ENCODE measurements at places on chromosomes 7 and 10.

DNA sequence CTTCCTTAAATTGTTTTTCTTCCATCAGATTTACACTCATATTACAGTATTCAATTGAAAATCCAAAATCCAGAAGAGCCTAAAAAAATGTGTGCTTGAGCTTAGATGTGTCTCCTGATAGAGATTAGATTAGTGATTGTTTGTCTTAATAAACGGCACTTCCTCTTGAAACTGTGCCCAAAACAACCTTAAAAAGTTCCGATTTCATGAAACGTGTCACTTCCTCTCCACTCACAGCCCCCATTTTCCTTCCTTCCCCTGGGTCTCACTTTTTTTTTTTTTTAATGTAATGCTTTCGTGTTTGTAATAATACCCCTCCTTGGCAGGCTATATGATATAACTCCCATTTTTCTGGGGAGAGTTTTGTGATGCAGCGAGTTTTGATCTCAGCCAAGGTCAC, 114.8 kb upstream of the ADO start:
- no peak for DNase-seq

GRCh38 chr10:132690401-132690800, 95.5 kb downstream of the NKX6-2 start:
- no peak for DNase-seq

- no peak for DNase-seq
Observed at GRCh38 chr7:107660381-107661080, at the start of gene SLC26A4. TSS of gene SLC26A4 (plus strand) at chr7:107660828. CDS start at chr7:107661642, 814 bp downstream.

DNA sequence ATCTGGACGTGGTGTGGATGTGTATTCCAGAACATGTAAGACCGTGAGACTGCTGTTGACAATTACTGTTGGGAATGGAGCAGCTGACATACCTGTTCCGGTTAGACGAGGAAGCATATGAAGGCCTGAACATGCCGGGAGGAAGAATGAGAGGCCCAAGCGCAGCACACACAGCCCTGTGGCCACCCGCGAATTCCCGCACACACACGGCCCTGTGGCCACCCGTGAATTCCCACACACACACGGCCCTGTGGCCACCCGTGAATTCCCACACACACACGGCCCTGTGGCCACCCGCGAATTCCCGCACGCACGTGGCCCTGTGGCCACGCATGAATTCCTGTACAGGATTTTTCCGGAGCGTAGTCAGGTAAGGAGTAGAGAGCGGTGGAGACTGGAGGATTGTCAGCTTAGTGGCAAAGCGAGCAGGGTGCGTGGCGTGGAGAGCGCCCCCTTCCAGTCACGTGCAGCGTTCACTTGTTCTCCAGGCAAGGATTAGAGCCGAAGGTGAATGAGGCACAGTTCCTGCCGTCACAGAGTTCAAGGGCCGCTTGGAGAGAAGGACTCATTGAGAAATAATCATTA, 9.5 kb upstream of the SUN1 start:
- DNase-seq, result no peak

- no peak for DNase-seq
Observed at GRCh38 chr7:142792593-142792992, 21.8 kb downstream of the PRSS2 start.

GRCh38 chr7:135164357-135165061, 6.0 kb downstream of the CYREN start:
- DNase-seq, result no peak

GRCh38 chr10:119325131-119325530, 117.8 kb downstream of the GRK5 start:
- DNase-seq, result no peak
